ENCODE measurements at places on chromosomes 13 and 19. TPM values are rescaled to one million over a fixed set of nuclear protein-coding genes. Genes with fewer than 3 reads are reported as not detected.

The KIR3DL2 gene
- polyA plus RNA-seq, result not detected

DNA sequence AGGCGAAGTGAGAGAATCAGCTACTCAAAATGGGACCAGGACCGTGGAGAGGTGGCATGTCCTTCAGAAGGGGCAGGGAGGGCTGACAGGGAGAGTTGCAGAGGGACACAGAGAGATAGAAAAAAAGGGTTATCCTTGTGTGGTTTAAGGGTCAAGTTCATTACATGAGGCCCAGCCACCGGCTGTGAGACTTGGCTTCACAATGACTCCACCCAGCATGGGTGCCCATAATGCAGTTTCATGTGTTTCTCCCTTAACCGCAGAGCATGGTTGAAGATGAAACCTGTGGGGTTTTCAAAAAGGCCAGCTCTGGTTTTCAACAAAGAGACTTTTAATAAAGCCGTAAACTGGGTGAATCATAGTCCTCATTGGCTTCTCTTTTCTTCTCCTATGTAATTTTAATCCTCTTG is 164.6 kb downstream of the KLF5 start:
- DNase-seq, result no peak

GRCh38 chr13:29164116-29164515 is 344.0 kb downstream of the MTUS2 start:
- DNase-seq, result peak; percentile 43

DNA sequence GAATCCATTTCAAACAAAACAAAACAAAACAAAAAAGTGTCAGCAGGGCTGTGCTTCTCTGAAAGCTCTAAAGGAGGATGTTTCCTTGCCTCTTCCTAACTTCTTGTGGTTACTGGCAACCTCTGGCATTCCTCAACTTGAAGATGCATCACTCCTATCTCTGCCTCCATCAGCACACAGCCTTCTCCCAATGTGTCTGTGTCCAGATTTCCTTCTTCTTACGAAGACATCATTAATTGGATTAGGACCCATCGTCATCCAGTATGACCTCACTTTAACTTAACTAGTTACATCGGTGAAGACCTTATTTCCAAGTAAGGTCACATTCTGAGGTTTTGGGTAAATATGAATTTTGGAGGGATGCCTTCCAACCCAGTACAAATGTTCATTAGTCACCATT is 33.8 kb upstream of the GTF2F2 start:
- DNase-seq, result no peak

- DNase-seq, result no peak
Measured at GRCh38 chr19:48826606-48827020, 9.7 kb downstream of the HSD17B14 start.

GRCh38 chr13:101846701-101847100 is 394.2 kb downstream of the ITGBL1 start:
- DNase-seq, result peak; percentile 20

- DNase-seq, result no peak
Measured at GRCh38 chr13:70703755-70704154, 595.5 kb upstream of the KLHL1 start.

Data from brain (organoid and tissue), 16 donors.